ENCODE measurements at places on chromosomes 7 and 10.

DNA sequence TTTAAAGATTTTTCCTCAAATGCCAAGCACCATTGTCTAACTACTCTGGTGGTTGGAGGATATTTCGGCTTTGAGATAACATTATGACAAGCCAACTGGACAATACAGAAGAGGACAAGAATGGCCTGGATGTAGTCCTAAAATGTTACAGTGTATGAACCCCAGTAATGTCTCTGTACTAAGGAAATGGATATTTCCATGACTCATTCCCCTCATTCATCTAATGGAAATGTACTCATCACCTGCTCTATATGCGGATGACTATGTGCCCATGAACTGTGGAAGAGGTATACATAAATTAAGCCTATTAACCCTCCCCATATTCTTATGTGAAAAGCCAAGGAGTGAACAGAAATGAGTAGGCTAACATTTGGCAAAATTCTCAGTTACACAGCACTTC, 207.9 kb downstream of the CACNA2D1 start:
- no peak for DNase-seq

GRCh38 chr7:76283254-76284159, 19.0 kb upstream of the HSPB1 start:
- DNase-seq = no peak

DNA sequence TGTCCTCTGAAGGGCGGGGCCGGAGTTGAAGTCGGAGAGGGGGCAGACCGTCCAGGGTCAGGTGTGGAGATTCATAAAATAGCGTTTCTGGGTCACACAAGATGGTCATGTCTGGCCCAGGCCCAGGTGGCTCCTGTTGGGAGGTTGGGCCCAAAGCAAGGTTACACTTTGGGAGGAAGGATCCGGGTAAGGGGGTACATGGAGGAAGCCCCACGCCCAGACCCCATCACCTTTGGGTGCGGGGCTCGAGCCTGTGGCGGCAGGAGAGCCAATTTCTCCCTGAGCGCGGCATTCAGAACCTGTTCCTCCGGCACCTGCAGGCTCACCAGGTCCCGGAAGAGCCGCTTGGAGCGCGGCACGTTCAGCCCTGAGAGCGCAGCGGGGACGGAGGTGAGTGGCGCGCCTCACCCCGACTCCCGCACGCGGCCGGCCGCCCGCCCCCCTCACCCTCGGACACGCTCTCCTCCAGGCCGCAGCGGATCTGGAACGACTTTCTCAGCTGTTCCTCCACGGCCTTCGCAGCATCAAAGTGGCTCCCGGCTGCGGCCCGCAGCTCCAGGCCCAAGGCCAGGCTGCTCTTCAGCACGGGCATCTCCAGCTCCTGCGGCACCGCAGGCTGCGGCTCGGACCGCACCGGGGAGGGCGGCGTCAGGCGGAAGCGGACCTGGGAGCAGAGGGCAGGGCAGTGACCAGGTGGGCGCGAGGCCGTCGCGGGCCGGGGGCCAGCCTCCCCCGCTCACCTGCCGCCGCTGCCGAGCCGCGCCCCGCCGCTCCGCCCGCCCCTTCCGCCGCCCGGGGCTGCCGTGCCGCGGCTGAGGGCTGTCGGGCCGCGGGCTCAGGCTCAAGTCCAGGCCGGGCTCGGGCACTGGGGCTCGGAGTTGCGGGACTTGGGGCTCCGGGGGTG, 644 bp downstream of the PPP1R35 start:
- DNase-seq = peak; percentile 54

DNA sequence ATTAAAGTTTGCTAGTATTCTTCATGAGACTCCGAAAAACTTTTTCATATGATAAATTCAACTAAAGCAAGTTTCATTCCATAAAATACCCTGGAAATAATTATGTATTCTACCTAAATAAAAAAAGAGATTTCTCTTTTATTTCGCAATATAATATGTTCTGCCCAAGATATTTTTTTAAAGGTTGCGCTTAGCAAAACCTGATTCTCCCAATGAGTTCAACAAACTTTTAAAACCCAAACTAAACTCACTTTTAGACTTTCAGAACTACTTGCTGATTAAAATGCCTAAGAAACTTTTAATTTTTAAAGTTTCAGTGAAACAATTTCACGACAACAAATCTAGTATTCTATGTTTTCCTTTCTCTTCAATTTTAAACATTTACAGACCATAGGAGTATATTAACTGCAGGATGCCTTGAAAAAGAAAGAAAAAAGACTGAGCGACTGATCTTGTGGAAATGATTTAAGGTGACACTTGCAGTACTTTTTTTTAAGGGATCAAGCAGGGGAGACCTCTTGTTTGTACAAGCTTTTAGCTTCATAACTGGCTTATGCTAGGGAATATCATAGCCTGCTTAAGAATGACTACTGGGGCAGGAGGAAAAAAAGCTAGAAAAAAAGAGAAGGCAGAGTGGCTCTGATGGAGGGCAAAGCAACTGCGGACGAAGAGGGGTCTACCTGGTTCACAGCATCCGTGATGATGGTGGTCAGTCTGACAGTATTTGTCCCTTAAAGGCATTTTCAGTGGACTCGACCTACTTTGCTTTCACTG, 1.5 kb downstream of the ZNF800 start:
- DNase-seq = no peak

DNA sequence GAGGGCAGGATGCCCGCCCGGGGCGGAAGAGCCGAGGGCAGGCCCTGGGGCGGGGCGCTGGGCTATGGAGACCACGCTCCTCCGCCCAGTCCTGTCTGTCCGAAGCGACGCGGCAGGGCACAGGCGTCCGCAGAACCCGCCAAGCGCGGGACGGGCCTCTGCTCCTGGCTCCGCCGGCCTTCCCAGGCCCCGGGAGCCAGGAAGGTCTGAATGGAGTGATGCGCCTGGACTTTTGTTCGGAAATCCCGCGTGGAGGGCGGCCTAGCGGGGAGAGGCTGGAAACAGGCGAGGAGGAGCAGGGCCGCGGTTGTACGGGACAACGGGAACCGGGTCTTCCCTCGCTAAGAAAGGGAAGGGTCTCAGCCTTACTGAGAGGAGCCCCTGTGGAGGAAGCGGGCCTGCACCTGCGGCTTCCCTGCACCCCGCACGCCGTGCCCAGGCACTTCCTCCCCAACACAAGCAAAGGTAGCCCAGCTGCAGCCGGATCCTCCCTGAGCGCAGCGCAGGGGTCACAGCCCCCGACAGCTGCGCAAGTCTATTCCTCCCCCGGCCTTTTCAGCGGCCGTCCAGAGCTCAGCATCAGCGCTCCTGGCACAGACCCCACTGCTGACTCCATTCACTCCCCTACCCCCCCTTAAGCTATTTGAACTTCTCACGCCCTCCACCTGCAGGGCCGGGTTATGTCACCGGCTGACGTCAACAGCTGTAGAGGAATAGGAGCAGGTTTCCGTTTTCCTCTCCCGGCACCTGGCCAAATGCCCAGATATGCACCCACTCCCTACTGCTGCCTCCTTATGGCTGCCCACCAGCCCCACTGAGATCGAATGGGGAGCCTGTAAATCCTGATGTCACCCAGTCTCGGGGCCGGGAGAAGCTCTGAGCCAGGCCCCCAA, 143.2 kb upstream of the RET start:
- DNase-seq = peak; percentile 34

- no peak for DNase-seq
Observed at GRCh38 chr7:105776068-105776790, 100.2 kb downstream of the ATXN7L1 start.

GRCh38 chr10:32246685-32247084, 100.3 kb downstream of the EPC1 start:
- no peak for DNase-seq

- DNase-seq = peak; percentile 14
Observed at GRCh38 chr7:88546808-88547207, 212.7 kb upstream of the ZNF804B start.

GRCh38 chr10:89269433-89270152, 18.0 kb upstream of the LIPA start:
- no peak for DNase-seq

- no peak for DNase-seq
Observed at GRCh38 chr10:119312241-119312640, 104.9 kb downstream of the GRK5 start.

DNA sequence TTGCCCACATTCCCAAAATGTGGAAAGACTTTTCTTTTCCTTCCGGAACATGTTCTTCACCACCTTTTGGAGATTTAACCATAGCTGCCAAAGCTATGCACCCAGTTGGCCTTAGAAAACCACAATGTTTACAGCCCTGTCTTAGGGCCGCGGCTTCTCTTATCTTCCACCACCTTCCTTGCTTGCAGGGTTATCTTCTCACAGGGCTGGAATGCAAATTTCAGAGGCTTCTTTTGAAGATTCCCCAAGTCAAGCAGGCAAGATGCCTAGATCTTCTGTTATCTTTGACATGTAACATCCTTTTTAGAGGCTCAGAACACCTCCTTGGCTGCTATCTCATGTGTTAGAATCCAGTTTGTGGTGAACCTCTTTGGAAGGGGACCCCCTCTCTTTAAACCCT, 11.1 kb downstream of the KCTD7 start:
- no peak for DNase-seq

DNA sequence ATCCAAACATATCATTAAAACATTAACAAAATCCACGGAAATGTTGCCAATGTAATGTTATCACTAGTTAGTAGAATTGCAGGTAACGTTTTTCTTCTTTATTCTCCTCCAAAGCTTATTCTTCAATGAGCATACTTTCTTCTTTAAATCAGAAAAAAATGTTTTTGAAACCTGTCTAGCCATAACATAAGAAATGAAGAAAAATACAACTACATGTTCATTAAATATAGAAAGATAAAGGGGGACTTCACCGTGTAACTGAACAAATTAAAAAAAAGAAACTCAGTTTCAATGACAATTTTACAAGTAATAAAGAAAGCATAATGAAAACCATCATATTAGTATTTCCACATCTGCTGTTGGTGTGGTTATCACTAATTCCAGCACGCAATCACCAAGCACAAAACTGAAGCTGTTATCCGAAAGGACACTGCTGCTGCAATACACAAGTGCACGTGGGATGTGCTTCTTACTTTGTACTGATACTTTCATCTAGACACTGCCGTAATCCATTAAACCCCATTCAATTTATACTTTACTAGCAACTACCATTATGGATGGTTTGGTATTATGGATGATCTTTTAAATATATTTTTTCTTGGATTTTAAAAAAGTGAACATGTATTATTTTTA, 9.6 kb downstream of the ESYT2 start:
- no peak for DNase-seq

GRCh38 chr7:69625238-69625637, 27.0 kb downstream of the AUTS2 start:
- no peak for DNase-seq

DNA sequence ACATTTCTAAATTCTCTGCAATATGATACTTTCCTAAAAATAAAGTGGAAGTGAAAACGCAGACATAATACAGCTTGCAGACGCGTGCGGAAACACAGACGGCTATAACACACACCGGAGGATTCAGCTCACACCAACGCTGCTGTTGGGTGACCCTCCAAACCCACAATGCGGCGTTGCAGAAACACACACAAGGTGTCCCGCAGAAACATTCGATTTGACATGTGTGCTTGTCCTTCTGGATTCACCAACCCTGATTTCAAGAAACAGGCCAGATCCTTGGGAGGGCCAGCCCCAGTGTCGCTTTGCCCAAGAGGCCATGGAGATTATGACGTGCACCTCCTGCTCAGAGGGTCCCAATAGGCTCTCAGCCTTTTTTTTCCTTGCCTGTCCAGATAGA, 136.7 kb upstream of the TCERG1L start:
- no peak for DNase-seq

DNA sequence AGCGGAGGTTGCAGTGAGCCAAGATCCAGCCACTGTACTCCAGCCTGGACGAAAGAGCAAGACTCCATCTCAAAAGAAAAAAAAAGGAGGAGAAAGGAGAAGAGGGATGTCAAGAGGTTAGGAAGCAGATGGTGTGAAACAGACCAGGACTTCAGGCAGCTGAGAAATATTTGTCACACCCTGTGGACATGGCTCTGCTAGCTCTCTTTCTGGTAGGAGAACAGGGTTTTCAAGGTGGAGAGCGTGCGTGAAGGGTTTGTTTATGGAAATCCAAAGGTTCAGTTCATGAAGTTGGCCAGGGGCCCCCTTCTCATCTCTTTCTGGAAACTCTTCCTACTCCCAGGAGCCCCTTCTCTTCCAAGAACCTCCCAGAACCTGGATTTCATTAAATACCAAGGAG, 110.8 kb upstream of the GALNT17 start:
- no peak for DNase-seq

DNA sequence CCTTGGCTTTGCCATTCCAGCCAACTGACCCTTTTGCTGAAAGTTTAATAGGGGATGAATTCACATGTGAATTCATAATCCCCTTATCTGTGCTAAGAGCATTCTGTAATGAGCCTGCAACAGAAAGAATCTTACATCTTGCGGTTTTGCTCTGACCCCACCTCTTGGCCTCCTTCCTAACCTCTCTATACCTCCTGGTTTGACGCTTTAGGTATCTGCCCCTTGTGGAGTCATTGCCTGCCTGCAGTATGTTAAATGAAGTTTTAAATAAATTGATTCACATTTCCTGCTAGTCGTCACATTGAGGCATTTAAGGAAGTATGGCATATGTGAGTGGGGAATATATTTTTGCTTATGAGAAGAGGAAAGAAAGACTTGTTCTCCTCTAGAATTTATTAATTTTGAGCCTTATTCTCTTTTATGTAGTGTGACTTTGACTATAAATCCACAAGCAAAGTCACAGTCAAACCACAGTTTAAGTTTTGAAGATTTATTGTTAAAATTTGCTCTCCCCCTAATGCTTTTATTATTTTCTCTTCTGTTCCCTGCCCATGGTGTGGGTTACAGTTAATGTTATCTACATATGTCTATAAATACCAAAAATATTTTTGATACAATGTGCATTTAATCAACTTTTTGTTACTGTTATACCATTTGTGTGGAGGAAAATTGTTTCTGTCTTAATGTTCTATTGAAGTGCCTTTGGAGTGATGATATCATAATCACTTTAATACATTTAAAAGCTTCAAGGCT, 60.9 kb downstream of the LRMDA start:
- no peak for DNase-seq

DNA sequence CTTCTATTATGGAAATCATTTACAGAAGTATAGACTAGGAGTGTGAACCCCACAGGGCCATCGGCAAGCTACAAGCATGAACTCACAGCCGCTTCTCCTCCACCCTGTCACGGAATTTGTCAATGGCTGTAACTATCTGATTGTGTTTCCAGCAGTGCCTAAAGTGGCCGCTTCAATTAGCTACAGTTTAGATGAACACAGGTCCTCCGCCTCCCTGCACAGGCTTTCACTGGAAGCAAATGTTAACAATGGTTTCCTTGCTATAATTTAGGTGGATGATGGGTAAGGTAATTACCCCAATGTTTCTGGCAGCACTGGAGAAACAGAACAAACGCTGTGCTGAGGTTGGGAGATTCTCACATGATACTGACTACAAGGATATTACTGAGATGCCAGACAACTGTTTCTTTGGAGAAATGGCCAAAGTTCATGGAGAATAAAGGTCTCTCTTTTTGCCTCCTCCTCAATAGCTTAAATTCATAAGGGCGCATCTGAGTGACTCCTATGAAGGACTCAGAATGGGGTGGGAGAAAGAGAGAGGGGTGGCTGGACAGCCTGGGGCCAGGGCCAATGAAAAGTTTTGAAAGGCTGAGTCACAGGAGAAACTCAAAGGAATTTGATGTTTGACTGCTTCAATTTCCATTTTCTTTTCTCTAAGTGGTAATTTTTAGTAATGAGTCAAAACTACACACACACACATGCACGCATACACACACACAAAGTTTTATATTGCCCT, 78.9 kb downstream of the SVIL start:
- DNase-seq = no peak

- DNase-seq = no peak
Observed at GRCh38 chr7:157540020-157540419, 203.2 kb downstream of the DNAJB6 start.
